ENCODE measurements at places on chromosomes 4 and X.

DNA sequence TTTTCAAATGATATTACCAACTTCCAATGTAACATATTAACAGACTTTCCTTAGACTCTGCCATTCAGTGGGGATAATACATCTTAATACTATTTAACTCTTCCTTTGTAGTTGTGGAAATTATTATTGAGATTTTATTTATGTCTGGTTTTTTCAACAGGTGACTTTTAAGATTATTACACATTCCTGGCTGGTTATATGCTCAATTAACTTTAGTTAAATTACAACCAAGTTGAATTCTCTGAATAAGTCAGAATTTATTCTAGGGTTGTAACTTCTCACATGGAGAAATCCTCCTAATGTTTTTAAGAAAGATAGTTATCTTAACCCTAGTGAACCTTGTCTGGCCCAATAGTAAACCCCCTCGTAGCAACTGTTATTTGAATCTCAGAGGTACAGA is 107.3 kb downstream of the SLC10A6 start:
- DNase-seq = no peak

DNA sequence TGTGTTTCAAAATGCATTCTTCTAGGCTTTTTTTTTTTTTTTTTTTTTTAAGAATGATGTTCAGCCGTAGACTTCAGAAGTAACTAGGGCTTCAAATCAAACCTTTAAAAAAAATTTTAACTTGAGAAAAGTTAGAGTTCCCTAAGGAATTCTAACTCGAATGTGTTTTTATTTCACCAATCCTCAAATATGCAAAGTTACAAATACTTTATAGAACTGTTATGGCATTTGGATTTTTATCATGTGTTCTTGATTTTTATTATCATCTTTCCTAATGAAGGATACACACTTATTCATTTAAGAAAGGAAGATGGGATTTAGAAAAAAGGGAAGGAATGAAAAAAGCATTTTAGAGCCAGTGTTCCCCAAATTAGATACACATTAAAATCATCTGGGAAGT is 200.6 kb upstream of the LDB2 start:
- no peak for DNase-seq

GRCh38 chr4:159267869-159268285 is 165.0 kb downstream of the RAPGEF2 start:
- no peak for DNase-seq

GRCh38 chr4:51942108-51942832 is 77.9 kb downstream of the LRRC66 start:
- DNase-seq = no peak

GRCh38 chr4:181870326-181870725 is 372.9 kb upstream of the TENM3 start:
- DNase-seq = no peak

DNA sequence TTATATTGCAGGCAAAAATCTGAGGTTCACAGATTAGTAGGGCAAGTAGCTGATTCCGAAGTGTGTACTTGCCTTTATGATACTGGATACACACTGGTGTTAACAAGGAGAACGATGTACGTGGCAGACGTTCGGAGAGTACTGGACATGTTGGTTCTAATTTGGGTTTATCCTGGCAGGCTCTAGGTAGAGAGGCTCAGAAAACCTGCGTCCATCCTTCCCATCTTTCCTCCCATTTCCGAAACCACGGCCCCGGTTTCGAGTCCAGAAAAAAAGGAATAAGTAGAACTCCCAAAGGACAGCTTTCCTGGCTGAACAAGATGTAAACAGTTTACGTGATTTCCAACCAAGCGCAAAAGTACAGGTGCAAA is 351 bp upstream of the SLC30A9 start:
- DNase-seq = no peak

DNA sequence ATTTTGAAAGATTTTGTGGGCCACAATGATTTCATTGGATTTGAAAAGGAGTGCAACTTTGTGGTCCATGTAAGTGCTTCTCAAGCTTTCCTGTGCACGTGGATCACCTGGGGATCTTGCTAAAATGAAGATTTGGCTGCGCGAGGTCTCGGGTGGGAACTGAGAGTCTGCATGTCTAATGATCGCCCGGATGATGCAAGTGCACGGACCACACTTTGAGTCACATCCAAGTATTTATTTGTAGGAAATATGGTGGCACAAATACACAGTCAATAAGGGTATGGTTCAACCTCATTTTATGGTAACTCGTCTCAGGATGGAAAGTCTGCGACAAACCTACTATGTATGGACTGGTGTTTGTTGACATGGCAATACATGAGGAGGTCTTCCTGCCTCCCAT is 899 bp downstream of the BMX start:
- DNase-seq = no peak

- no peak for DNase-seq
These were observed 83.0 kb upstream of the TACR3 start for GRCh38 chr4:103802766-103803165.

DNA sequence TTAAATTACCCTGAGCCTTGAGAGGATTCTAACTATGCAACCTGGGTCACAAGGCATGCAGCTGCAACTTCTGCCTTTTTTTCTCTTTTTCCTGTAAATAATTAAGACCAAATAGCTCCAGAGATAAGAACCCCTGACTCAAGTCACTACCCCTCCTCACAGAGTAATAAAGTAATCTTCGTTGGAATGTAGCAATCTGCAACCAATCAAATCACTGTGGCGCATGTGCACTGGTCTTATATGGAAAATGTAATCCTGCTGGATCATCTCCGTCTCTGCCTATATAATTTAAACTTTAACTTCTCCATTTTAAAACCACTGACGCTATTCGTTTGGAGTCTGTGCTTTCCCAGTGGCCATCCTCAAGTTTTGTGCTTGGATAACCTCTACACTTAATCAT is 6.1 kb upstream of the EFHC2 start:
- DNase-seq = no peak

- DNase-seq = no peak
These were observed 167.1 kb downstream of the EFNB1 start for GRCh38 chrX:68995780-68996551.

- no peak for DNase-seq
These were observed 81.7 kb downstream of the ZC4H2 start for GRCh38 chrX:64894454-64895038.

DNA sequence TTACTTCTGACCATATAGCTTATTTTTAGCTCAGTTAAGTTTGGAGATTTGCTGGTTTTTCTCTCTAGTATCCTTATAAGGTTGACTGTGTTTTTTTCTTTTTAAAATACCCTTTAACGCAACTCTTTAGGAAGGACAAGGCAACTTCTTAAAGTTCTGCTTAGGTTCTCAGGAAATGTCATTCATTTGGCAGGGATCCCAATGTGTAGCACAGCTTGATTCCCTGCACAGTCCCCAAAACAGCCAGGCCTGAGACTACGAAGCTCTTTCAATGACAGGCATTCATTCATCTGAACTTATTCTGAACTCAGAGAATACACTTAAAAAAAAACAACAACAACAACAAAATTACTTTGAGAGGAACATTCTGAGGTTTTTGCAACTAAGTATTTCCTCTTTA is 1765.8 kb downstream of the PCDH7 start:
- DNase-seq = no peak

GRCh38 chr4:145820407-145820806 is 118.2 kb downstream of the ZNF827 start:
- DNase-seq = no peak

- DNase-seq = no peak
These were observed 19.3 kb downstream of the IQCM start for GRCh38 chr4:149796381-149796780.

DNA sequence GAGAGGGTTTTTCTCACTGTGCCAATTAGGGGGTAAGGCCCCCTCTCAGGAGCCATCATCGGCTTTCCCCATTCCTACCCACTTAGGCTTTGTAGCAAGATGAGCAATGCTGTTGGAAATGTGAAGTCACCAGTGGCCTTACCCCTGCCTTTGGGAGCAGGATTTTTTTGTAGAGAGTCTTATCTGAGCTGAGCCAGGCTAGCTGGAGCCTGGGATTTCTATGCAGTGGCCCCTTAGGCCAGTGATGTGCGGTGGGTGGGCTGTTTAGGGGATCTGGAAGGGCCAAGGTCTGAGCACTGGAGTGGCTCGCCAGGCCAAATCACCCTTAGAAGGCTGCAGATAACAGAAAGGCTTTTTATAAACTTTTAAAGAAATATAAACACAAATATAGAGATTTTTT is 4.2 kb downstream of the CXorf65 start:
- no peak for DNase-seq

GRCh38 chr4:683247-683897 is 5.6 kb downstream of the SLC49A3 start:
- no peak for DNase-seq

DNA sequence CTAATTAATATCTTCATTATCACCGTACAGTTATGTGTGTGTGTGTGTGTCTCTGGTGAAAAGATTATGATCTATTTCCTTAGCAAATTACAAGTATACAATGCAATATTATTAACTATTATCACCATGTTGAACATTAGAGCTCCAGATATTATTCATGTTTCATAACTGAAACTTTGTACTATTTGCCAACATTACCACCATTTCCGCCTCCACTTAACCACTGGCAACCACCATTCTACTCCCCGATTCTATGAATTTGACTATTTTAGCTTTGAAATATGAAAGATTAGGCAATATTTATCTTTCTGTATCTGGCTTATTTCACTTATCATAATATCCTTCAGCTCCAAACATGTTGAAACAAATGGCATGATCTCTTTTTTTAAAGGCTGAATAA is 717.9 kb downstream of the ARAP2 start:
- no peak for DNase-seq

GRCh38 chrX:15977644-15978043 is 123.0 kb upstream of the AP1S2 start:
- DNase-seq = no peak

DNA sequence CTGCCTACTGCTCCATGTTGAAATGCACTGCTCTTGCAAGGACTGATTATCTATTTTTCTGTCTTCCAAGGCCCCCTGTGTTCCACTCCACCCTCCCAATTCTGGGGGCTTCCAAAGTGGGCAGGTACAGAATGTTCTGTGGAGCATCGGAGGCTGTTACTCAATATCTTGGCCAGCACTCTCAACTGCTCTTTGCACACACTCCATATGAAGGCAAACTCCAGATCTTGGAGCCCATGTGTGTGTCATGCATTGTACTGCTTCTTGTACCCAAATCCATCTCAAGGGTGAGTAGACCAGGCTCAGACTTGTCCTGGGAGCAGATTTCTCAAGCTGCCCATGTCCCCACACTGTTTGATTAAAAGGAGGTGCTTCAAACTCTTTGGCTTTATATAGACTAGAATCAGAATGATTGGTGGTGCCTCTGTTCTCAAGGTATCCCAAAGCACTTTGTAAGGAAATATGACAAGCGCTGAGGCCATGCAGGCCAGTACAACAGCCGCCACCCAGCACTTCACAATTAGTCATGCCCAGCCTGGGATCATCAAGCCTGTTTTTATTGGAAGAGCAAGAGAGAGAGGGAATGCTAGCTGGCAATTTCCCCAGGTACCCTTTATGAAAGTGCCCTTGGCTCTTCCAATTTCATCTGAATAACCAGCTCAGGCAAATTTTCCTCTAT is 44.3 kb downstream of the AR start:
- DNase-seq = no peak

- no peak for DNase-seq
These were observed 305.4 kb downstream of the IDS start for GRCh38 chrX:149199734-149200133.

DNA sequence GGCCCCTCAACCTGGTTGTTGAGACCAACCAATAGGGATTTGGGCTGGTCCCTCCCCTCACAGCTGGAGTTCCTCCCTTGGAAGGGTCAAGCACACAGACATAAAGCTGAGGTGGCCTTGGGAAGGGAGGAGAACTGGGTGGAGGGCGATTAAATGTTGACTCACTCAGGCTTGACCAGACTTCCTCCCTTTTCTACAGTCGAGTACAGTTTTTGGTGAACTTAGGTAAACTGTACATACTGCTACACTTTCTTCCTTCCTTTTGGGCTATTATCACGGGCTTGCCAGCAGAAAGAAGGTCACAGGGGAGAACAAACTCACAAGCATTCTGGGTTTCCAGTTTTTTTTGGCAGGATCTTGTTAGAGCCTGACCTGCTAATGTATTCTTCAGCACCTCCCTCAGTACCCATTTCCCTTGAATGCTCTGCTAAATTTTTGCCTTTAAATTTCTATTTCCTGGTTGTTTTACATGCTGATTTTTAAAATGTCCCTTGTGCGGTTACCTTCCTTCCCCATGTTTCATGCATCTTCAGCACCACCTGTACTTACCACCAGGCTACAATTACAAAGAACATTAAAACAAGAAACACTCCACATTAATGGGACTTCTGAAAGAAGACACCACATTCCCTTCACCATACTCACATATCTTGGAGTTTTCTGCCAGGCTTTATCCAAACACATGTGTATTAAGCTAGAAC is 135.2 kb upstream of the RASGEF1B start:
- DNase-seq = no peak

DNA sequence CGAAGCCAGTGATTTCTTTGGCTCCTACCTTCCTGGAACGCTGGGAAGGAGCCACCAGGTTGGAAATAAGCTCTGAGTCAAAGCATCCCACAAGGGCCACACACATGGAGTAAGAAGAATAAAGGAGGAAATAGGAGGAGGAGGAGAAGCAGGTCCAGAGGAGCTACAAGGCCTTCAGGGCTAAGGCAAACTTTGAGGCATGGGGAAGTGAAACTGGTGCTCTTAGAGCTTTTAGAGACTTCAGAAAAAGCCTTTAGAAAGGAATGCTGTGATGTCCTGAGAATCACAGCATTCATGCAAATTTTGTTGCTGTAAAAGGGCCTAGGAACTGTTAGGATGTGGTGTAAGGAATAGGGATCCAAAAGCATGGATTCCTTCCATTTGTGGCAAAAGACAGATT is 135.9 kb upstream of the ARHGEF9 start:
- no peak for DNase-seq

- DNase-seq = no peak
These were observed 36.9 kb upstream of the ADRA2C start for GRCh38 chr4:3729188-3729881.

GRCh38 chr4:31146366-31146765 is 426.2 kb downstream of the PCDH7 start:
- DNase-seq = no peak

- DNase-seq = no peak
These were observed 37.6 kb downstream of the TAB3 start for GRCh38 chrX:30851449-30851848.

DNA sequence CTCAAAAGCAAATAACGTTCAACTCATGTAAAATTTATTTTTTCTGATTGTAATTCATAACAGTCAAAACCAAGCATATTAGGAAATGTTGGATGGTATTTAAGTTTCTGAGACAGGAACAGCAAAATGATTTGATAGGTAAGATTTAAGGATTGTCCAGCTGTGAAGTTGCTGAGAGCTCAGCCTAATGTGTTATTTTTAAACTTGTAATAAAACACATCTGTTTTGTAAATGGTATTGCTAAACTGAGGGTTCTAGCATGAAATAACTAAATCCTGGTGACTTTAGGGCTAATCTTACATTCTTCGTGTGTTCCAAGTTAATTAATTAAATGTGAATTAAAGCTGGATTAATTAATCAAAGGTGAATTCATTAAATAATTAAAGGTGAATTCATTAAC is 13.3 kb downstream of the TLR10 start:
- no peak for DNase-seq

- DNase-seq = no peak
These were observed 41.4 kb downstream of the JADE3 start for GRCh38 chrX:46953597-46953996.

GRCh38 chrX:154063234-154063633 is 34.3 kb downstream of the MECP2 start:
- DNase-seq = no peak

GRCh38 chrX:136784231-136784630 is 3.5 kb upstream of the ARHGEF6 start:
- DNase-seq = no peak

- no peak for DNase-seq
These were observed 567.9 kb downstream of the INPP4B start for GRCh38 chr4:142278171-142278570.
